ENCODE measurements at places on chromosomes 3 and 15. TPM values are rescaled to one million over a fixed set of nuclear protein-coding genes. Genes with fewer than 3 reads are reported as not detected.

SLC22A13 gene
- 0.33 TPM for total RNA-seq

DNA sequence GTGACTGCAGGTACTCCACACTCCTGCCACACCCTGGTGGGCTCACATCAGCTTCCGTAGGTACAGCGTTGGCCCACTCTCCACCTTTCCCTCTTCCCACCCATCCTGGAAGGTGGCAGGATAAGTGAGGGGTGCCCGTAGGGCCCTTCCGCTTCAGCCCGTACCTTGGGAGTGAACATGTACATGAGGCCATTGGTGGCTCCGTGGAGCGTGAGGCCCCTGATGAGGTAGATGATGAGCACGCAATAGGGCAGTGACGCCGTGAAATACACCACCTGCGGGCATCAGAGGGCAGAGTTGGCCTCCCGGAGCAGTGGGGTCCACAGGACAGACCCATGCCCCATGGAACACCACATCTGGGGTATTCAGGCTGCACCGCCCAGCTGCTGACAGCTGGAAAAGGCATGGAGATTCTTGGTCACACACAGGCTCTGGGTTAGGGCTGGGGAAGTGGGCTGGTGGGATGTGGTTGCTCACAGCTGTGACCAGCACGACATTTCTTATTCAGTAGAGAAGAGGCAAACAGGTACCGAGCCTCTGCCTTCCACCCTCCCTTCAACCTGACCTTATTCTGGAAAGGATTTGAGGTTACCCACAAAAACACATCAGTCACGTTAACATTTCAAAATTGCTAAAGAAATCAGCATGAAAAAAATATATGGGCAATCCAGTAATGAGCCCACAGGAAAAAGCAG lies 23.8 kb downstream of the SLC6A20 start:
- no peak for DNase-seq

GRCh38 chr3:24519368-24520100 lies 24.9 kb upstream of the THRB start:
- no peak for DNase-seq

DNA sequence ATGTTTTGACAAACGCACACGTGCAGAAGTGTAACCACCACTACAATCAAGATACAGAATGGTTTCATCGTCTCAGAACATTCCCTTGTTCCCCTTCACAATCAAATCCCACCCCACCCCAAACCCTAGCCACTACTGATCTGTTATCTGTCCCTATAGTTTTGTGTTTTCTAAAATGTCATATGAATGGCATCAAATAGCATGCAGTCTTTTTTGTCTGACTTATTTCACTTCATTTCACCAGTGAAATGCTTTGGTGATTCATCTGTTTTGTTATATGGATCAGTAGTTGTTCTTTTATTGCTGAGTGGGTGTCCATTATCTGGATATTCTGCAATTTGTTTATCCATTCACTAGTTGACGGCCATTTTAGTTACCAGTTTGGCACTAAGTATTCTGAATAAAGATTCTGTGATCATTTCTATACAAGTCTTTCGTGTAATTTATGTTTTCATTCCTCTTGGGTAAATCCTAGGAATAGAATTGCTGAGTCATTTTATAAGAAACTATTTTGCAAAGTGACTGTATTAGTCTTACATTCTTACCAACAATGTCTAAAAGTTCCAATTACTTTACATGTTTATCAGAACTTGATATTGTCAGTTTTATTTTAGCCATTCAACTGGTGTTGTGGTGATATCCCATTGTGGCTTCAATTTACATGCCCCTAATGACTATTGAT lies 232.8 kb downstream of the CLSTN2 start:
- no peak for DNase-seq

ROBO2 gene
- total RNA-seq: 1.5 TPM

GRCh38 chr15:90489944-90490343 lies 39.8 kb upstream of the CRTC3 start:
- no peak for DNase-seq

DNA sequence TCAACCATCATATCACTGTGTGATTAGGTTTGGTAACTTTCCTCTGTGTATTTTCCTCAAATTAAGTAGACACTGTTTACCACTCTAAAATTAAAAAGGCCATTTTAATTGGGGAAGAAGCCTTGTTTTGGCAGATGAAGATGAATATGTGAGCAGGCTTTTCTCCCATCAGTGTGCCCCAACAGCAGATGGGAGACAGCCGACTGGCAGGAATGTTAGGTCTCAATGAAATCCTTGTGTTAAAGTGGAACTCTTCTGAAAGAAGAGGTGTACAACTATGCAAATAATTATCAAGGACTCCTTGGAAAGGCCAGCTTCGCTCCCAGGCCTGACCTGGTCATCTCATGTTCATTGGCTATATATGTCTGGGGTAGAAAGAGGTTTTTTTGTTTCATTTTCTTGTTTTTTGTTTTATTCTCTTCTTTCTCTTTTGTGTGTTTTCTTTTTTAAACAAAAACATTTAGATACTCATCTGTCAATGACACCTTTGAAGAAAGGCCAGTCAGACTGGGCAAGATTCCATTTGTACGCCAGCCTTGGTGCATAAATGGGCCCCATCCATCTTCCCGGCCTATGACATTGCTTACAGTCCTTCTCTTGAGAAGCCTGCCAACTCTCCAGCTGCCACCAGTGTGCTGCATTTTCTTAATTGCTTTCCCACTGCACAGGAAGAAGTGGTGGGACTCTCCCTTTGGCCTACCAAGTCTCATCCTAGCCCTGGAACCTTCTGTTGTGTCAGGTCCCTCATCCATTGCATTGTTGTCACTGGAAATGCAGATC lies 25.8 kb downstream of the LRTM1 start:
- DNase-seq: peak; percentile 69

- no peak for DNase-seq
Observed at GRCh38 chr15:81469154-81469553, 95.1 kb upstream of the TMC3 start.

SYNPR gene
- not detected for total RNA-seq

- DNase-seq: no peak
Observed at GRCh38 chr3:46864061-46864881, 1.0 kb upstream of the MYL3 start.

PXYLP1 gene
- total RNA-seq: 5.1 TPM

MME gene
- total RNA-seq: 152 TPM
